IPS DF 19.7 (cell line): ENCODE measurements at places on chromosomes 3 and 15.

- DNase-seq: no peak
These were observed 166.7 kb downstream of the STT3B start for GRCh38 chr3:31699309-31699953.

GRCh38 chr3:141411251-141411771, 43.0 kb downstream of the ZBTB38 start:
- no peak for DNase-seq

GRCh38 chr3:169945313-169945712, 21.3 kb upstream of the SEC62 start:
- DNase-seq: no peak

DNA sequence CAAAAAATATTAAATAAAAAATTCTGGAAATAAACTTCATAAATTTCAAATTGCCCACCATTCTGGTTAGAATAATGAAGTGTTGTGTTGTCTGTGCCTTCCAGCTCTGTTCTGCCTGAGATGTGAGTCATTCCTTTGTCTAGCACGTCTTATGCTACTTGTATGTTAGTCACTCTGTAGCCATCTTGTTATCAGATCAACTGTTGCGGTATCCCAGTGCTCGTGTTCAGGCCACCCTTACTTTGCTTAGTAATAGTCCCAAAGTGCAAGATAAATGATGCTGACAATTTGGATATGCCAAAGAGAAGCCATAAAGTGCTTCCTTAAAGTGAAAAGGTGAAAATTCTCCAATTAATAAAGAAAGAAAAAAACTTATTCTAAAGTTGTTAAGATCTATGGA, 527.5 kb downstream of the NAALADL2 start:
- no peak for DNase-seq

DNA sequence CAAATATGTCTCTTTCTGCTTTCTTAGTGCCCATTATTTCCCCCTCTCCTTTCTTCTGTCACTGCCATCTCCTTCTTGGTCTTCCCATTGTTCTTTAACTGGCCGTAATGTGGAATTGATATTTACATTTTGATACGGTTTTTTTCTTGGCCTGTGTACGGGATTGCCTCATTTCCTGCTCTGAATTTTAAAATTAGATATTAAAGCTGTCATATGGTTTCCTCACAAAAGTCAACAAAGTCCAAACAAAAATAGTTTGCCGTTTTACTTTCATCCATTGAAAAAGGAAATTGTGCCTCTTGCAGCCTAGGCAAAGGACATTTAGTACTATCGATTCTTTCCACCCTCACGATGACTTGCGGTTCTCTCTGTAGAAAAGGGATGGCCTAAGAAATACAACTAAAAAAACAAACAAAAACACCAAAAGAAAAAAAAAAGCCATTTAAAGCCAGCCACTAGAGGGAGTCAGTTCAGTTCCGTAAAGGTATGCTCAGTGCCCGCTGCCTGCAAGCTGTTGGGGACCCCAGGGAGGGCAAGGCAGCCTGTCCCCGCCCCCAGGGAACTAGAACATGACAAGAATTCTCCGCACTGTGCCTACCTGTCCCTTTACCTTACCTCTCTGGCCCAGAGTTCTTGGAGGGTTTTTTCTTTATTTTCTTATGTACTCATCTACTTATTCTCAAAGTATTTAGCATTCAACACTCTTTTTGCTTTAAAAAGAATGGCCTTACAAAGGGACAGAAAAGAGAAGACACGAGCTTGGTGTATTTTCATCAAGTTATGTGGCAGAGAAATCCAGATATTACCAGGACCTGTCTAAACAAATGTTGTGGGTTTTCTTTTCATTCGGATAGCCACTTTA, 30.0 kb upstream of the NR2E3 start:
- DNase-seq: peak; percentile 72

- peak; percentile 65 for DNase-seq
These were observed 69.5 kb downstream of the KLF15 start for GRCh38 chr3:126287536-126288241.

GRCh38 chr3:42678447-42678846, 6.9 kb upstream of the KLHL40 start:
- DNase-seq: no peak

- no peak for DNase-seq
These were observed 33.2 kb downstream of the ST3GAL6 start for GRCh38 chr3:98796334-98796733.

DNA sequence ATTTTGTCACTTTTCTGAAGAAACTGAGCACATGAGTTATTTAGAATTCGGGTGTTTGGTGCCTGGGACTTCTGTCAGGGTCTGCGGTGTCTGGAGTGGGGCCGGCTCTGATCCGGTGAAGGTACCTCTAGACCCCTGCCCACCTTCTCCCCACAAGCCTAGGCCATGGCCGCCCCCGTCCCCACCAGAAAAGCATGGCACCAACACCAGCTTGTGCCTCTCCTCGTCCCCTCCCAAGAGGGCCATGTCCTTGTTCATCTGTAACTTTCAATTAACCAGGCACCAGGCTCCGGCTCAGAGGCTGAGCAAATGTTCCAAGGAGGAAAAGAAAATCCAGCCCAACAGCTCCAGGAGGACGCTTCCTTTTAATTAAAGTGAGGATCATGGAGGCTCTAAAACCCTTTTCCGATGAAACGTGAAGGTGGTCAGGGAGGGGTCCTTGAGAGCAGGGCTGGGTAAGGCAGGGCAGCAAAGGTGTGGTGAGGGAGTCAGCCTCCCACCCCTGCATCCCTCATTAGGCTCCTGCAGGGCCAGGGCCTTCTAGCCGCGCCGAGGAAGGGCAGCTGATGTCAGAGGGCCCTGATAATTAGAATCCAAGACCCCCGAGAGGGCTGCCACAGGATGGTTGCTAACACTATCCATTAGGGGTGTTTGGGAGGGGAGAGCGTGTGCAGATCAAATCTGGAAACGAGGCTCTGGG, 62.3 kb downstream of the SLC6A1 start:
- no peak for DNase-seq

DNA sequence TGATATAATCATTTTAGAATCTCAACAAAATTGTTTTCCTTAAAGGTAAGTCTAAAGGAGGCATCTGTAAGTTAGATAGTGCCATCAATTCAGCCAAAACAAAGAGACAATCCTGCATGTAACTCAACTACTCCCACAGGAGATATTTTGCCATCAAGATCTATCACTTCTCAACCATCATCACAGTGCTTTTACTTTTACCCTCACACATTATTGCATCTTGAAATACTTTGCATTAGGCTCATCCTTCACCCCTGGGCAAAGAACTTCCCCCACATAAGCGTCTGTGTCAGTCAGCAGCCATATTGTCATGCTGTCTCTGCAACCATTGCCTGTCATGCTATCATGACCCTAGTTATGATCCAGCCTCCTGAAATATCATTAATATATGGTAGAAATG, 54.9 kb upstream of the NLGN1 start:
- DNase-seq: no peak

DNA sequence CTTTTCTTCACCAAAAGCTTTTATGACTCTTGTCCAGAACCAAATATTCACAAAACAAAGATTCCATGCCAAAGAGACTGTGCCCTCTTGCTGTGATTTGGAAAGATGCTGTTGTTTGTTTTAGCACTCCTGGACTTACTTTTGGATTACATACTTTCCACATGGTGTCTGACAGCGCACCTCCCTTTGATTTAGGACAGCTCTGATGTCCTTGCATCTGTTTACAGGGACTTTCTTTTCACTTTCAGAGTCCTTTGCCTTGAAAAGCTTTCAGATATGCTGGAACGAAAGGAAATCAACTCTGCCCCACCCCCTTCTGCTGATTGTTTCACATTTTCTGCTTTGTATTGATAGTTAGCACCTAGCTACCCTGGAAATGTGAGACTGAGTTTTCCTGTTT, 133.0 kb upstream of the NR2E3 start:
- DNase-seq: no peak

DNA sequence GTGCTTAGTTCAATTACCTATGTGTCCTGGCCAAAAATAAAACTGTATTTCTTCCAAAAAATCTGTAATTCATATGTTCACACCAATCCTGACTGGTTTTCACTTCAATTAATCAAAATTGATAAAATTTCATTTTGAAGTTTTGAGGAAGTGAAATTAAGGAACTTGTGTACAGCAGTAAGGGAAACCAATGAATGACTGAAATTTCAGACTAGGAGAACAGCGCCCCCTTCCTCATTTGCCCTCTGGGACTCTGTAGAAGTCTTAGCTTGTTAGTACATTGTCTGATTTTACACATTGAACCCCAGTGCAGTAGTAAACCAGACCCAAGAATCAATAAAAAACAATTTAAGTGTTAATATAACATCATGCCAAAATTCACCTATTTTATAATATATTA, 495.3 kb upstream of the AGTR1 start:
- DNase-seq: no peak

- DNase-seq: no peak
These were observed 795.0 kb downstream of the ROBO1 start for GRCh38 chr3:78972617-78973301.

DNA sequence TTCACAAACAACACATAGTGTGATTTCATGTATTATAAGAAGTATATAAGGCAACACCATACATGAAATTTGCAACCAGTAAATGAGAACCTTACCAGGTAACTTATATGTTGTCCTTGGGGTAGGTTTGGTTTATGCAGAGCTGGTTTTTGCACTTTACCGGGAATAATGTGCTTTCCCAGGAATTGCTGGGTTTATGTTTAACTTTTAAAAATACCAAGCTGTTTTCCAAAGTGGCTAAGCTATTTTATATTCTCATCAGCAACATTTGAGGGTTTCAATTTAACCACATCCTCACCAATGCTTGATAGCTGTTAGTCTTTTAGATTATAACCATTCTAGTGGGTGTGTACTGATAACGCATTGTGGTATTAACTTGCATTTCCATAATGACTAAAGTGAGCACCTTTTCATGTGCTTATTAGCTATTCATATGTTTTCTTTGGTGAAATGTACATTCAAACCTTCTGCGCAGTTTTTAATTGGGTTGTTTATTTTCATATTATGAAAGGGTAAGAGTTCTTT, 71.6 kb downstream of the KY start:
- DNase-seq: no peak

- DNase-seq: no peak
These were observed 101.2 kb downstream of the NFKBIZ start for GRCh38 chr3:101950510-101950909.

DNA sequence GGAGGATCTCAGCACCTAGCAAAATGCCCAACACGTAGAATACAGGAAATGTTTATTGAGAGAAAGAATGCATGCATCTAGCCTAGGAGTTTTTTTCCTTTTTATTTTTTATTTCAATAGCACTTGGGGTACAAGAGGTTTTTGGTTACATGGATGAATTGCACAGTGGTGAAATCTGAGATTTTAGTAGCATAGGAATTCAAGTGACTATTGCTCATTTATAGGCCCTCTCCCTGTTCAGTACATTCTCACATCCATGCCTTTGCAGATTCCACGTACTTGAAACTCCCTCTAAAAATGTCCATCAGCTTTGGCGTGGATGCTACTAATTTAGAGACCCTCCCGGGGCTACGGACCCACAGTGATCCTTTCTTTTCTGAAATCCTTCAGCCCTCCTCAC, 61.7 kb upstream of the PIAS1 start:
- DNase-seq: no peak

DNA sequence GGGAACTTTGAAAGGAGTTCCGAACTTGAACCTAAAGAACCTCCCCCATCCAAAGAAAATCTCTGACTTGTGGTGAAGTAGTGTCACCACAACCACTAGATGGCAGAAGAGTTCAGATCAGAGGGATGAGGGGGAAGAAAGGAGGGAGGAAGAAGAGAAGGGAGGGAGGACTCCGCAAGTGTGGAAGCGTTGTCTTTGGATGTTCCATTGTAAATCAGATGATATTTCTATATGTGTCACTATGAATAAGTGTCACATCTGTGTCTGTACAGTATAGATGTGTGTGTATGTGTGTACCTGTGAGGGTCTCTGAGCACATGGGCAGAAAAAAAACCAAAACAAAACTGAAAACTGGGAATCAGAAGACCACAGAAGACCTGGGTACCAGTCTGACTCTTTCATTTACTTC, 16.9 kb downstream of the SLC24A1 start:
- DNase-seq: peak; percentile 35

- no peak for DNase-seq
These were observed 65.6 kb downstream of the WDR72 start for GRCh38 chr15:53693729-53694475.

DNA sequence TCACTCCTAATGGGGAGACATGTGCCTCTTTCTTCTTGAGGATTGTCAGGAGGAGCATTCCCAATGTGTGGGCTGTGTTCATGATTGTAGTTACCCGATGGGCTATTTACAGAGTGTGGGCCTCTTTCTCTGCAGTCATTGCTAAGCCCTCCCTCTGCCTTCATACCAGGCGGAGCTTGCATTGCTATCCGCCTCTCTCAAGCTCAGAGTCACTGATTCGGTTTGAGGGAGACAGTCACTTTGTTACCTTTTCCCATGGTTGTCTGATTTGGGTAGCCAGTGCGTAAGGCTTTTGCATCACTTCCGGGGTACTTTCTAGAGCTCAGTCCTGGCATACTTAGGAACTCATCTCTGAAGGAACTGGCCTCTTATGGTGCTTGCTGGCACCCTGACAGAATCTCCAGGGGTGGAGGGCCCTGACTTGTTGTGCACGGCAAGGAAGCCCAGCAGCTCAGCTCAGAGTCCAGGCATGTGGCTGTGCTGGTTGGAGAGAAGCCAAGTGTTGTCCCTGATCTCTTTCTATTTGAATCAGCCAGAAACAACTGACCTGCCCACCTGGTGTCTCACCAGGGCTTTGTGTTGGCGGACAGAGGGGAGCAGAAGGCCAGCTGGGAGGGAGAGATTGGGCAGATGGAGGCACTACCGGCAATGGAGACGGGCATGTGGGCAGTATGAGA, 79.8 kb downstream of the EPHB1 start:
- DNase-seq: no peak

DNA sequence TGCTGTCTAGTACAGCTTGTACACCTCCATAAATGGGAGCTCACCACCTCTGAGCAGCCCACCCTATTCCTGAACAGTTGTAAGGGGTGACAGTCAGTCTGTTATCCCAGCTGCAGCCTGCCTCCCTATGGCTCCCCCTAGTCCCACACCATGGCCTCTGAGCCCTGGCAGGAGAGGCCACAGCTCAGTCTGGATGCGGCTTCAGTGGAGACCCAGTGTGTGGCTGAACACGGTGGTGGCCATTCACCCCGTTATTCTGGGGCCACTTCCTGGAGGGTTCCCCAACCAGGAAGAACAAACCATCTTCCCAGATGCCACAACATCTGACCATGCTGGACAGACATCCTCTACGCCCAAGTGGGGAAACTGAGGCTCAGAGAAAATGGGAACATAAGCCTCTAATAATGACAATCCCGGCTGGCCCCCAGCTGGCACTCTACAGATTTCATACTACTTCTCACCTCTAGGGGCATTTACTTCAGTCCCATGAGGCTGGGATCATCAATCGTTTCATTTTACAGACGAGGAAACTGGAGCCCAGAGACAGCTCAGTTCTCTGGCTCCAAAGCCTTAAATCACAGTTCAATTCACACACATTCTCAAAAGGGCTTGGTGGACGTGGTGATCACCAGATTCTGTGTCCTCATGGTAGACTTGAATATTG, 9.2 kb upstream of the GRIP2 start:
- no peak for DNase-seq

- no peak for DNase-seq
These were observed 18.0 kb downstream of the SPPL2A start for GRCh38 chr15:50747523-50747922.
